Transverse colon (tissue), 4 donors: ENCODE measurements at places on chromosomes 4 and X. TPM values are rescaled to one million over a fixed set of nuclear protein-coding genes. Genes with fewer than 3 reads are reported as not detected.

DNA sequence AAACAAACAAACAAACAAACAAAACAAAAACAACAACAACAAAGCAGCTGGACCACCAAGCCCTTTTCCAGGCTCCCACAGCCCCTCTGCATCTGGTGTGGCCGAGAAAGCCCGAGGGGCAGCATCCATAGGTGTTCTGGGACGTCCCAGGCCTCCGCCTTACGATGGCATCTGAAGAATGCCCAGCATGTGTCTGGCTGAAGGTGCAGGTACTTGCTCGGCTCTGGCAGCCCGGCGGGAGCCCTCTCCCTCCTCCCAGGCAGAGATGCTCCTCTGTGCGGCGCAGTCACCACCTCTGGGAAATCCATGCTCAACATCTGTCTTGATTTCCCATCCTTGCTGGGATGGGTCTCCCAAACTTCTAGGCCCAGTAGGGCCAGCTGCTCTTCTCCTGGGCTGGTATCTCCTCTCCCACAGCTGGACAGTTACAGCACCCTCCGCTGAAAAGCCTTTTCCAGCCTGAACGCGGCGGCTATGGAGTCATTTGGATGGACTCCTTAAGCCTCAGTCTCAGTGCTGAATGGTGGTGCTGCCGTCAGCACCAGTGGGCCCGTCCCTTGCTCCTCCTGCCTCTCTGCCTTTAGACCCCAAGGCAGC, 4.3 kb downstream of the PSAPL1 start:
- no peak overlapping the region for H3K4me3 ChIP-seq
- H3K27me3 ChIP-seq: no peaks in the 10 kb centered on the region
- H3K36me3 ChIP-seq: no peaks in the 10 kb centered on the region
- no peak for DNase-seq

DNA sequence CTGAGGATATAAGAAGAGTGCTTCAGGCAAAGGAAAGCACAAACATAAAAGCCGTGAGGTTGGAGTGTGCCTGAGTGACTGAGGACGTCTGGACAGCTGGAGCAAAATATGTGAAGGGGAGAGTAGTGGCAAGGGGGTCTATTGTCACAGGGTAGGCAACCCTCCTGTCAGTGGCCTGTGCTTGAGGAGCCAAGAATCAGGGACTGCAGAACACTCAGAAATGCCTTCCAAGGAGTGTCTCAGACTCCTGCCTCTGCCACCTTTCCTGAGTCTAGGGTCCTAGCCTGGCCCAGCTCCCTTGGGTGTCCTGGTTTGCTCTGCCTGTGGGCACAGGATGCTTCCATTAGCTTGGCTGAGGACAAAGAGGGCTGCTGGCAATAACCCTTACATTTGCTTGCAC, 152.5 kb upstream of the PJA1 start:
- no peak overlapping the region for H3K4me3 ChIP-seq
- H3K36me3 ChIP-seq: no peaks in the 10 kb centered on the region
- DNase-seq: no peak
- H3K27me3 ChIP-seq: no peaks in the 10 kb centered on the region
- H3K27ac ChIP-seq: no peak overlapping the region
- H3K4me1 ChIP-seq: no peaks in the 10 kb centered on the region

SPIN4 gene
- 1.5 TPM for total RNA-seq

- H3K4me3 ChIP-seq: no peak overlapping the region
- H3K27me3 ChIP-seq: no peaks in the 10 kb centered on the region
- no peak overlapping the region for H3K27ac ChIP-seq
- no peak for DNase-seq
- no peaks in the 10 kb centered on the region for H3K36me3 ChIP-seq
Observed at GRCh38 chrX:34813618-34814017, 129.0 kb upstream of the FAM47B start.

- H3K27ac ChIP-seq: peak within 1 kb of the TSS; percentile 98
- peak within 1 kb of the TSS; percentile 95 for H3K4me3 ChIP-seq
- peaks cover 33% of the 10 kb centered on the region for H3K4me1 ChIP-seq
- no peaks in the 10 kb centered on the region for H3K36me3 ChIP-seq
Observed at GRCh38 chr4:38867478-38868058, at the start of gene FAM114A1. Gene FAM114A1 (plus strand): TSS chr4:38867806. CDS start chr4:38878079, 10,273 bp downstream.
